Left forelimb (tissue), 1 donor: ENCODE measurements at places on chromosomes 12 and 14.

- no peak for DNase-seq
Measured at GRCh38 chr12:72277415-72277814, 5.2 kb downstream of the TRHDE start.

DNA sequence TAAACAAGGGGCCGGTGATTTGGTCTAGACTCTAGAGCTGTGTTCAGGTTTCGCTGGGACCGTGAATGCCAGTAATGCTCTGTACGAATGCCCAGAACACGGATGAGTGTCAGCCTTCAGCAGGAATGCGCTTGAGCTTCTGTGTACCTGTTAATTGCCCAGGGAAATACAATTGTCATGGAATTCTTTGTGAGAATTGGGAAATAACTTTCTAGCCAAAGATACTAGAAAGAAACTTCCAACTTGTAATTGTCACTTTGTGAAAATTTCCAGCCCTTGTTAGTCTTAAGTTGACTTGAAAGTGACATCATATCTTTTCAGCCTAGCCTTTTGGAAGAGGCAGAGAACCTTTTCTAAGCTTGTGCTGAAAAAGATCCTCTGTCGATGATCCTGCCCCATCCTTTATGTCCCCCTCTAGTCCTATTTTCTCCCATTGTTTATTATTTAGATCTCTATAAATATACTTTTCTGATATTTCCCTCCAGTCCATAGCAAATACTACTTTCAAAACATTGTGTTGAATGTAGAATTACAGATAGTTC, 2.7 kb downstream of the CHST11 start:
- no peak for DNase-seq

DNA sequence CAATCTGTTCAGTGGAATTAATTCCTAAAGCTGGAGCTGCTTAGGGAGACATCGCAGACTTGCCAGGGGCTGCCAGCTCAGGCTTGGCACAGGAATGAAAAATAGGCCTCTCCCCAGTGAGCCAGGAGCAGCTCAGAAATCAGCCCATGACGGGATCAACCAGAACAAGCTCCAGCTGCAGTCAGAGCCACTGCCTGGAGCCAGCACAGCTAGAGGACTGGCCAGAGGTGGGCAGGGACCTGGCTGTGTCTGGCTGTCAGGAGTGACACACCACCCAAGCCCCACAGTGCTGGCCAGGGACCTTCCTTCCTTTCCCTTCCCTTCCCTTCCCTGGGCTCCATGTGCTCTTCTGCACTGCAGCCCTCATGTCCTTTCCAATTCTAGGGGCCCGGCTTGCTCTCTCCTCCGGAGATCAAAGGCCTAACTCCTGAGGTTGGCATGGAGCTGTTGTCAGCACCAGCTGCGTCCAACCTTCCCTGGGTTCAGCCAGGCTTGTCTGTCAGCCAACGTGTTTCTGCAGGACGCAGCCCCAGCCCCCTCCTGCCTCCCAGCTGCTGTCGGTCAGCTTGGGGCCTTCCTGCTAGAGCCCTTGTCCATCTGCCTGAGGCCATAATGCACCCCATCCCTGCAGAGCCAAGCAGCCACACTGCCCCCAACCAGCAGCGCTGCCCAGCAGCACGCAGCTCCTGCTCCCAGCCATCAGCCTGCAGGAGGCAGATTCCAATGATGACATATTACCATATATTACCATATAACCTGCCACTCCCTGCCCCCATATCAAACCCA, 149.3 kb downstream of the CALM1 start:
- DNase-seq: no peak

DNA sequence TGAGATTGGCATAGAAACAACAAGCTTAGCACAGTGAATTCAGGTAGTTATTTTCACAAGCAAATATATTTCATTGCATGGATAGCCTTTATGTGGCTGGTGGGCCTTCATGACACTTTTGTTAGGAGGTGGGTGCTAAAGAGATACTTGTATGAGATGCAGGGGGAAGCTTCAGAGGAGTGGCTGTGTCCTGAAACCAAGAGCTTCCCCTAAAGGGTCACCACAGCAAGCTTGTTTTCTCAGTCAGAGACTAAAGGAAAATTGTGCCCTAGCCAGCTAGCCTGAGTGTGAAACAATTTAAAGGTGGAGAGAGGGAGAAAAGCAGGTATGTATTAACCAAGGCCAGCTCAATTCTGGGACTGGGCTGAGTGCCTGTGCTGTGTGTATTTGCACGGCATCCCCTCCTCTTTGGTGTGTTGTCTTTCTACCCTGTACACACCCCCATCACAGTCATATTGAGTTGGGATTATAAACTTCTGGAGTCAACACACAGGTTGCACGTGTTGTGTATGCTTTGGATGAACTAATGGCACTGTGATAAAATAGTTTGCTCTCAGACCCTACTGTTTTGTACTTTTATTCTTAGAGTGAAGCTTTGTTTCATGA, 79.2 kb downstream of the RASSF8 start:
- DNase-seq: no peak

GRCh38 chr12:34097213-34097612, 74.9 kb downstream of the ALG10 start:
- no peak for DNase-seq

DNA sequence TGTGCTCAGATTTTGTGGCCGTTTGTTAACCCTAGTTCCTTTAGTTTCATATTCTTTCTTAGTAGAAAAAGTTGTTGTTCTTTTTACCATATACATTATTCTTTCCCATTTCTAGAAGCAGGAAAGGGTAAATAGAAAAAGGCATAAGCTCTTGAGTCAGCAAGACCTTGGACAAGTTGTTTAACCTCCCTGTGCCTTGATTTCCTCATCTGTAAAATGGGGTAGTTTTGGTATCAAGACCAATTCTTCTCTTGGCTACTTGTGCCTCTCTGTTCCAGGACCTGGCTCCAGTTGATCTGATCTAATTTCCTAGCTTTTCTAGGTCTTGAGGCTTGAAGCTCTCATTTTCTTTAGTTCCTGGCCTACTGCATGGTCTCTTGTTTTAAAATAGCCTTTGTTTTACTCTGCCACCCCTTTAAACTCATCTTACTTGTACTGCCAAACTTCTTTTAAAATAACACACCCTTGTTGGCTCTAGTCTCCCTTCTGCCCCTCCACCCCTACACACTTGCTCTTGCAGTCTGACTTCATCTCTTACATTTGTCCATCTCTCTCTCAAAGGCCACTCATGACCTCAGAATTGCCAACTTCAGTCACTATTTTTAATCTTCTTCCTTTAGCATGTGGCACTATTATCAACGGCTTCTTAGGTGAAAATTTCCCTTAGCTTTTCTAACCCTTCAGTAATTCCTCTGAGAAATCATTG, 143.7 kb downstream of the TTLL5 start:
- no peak for DNase-seq

GRCh38 chr14:77752799-77753516, 8.0 kb downstream of the SNW1 start:
- DNase-seq: no peak

DNA sequence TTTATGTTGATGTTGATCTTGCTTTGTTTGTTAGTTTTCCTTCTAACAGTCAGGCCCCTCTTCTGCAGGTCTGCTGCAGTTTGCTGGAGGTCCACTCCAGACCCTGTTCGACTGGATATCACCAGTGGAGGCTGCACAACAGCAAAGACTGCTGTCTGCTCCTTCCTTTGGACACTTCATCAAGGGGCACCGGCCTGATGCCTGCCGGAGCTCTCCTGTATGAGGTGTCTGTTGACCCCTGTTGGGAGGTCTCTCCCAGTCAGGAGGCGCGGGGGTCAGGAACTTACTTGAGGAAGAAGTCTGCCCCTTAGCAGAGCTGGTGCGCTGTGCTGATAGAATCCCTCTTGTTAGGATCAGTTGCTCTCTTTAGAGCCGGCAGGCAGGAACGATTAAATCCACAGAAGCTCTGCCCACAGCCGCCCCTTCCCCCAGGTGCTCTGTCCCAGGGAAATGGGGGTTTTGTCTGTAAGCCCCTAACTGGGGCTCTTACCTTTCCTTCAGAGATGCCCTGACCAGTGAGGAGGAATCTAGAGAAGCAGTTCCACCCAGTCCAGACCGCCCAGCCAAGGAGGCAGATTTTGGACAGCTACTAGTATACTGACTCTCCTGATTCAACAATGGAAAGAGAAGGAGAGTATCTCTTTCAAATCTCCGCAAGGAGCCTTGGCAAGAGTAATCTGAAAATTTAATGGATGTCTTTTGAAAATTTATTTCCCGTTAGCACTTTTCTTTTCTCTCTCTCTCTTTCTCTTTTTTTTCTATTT, 25.2 kb downstream of the MIA2 start:
- no peak for DNase-seq

GRCh38 chr12:25101092-25101445, 93.9 kb downstream of the DNAI7 start:
- no peak for DNase-seq
